ENCODE measurements at places on chromosomes 7 and 10. TPM values are rescaled to one million over a fixed set of nuclear protein-coding genes. Genes with fewer than 3 reads are reported as not detected.

POLR1F gene
- total RNA-seq: 15.5 TPM

DNA sequence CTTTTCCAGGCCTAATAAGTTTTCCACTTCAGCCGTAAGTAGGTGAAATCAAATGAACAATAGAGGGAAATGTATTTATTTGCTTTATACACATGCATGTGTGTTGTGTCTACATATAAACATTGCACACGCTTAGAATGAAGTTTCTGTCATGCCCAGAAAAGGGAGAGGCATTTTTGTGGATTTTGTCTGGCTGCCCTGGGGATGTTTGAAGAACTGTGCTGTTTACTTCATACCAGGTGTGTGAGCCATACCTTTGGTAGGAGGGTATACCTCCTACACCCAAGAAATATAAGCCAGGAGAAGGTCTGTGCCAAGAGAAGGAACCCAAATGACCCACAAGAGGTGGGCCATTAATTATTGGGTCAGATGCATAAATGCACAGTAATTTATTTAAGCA is 12.8 kb downstream of the GATAD1 start:
- DNase-seq: no peak

DNA sequence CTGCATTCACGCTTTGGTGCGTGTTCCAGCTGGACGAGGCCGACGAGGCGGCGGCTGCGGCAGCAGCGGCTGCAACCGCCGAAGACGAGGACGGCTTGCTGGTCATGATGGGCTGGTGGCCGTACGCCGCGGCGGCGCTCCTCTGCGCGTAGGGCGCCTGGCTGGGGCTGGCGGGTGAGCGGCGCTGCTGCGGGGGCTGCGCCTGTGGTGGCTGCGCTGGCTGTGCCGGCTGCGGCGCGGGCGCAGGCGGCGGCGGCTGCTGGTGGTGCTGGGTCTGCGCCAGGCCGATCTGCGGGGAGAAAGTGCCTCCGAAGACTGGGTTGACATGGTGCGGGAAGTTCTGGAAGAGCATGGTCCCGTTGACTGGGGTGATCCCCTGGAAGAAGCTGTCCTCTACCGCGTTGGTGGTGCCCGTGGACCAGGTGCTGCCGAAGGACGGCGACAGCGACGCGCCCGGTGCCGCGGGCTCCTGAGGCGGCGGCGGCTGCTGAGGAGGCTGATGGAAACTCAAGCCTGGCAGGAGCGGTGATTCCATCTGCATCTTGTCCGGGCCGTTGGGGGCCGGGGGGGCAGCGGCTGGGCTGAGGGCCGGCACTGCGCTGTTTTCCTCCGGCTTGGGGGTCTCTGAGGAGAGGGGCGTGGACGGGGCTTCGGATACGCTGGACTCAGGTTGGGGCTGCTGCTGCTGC is 51.1 kb downstream of the CPEB3 start:
- peak; percentile 59 for DNase-seq

- DNase-seq: no peak
These were observed 54.2 kb upstream of the PARD3 start for GRCh38 chr10:34869135-34869836.

- DNase-seq: peak; percentile 86
These were observed 73.6 kb downstream of the SNX10 start for GRCh38 chr7:26365077-26365900.

GLI3 gene
- under 0.01 TPM for total RNA-seq

DNA sequence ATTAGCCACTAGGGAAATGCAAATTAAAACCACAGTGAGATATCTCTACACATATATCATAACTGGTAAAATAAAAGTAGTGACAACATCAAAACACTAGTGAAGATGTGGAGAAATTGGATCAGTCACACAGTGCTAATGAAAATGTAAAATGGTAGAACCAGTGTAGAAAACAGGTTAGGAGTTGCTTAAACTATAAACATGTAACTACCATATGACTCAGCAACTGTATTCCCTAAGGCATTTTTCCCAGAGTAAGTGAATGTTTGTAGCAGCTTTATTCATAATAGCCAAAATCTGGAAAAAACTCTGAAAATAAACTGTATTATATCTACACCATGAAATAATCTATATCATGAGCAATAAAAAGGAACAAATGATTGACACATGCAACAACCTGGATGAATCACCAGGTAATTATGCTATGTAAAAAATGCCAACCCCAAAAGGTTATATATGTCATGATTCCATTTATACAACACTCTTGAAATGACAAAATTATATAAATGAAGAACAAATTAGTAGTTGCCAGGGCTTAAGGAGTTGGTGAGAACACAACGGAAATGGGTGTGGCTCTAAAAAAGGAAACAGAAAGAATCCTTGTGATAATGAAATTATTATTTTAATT is 22.8 kb downstream of the SLC25A40 start:
- DNase-seq: no peak

DNA sequence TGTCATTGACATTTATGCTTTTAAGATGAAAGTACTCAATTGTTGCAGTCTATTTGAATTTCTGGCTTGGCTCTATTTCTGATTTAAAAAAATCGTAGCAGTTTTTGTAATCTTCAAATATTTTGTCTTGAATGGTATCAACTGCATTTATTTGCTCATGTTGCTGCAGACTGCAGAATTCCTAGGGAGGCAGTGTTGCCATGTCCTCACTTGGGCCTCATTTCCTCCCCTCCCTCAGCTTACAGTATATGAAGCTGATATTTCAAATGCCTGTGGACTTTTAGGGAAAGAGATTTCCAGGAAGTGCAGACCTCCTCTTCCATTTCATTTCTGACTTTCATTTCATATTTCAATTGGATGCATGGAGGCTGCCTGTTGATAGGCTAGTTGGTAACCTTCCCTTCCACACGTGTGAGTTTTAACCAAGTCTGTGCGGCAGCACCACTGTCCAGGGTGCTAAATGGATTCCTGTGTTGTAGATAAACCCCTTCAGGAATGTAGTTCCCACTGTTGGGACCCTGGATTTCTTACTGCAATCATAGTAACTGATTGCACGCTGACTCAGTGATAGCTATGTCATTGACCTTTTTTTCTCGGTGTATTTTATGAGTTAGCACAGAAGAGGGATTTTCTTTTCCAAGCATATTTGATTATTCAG is 17.5 kb downstream of the VPS50 start:
- no peak for DNase-seq

OR6V1 gene
- total RNA-seq: not detected

Measured in lung microvascular endothelial cell (primary cell).